ENCODE measurements at places on chromosomes 12 and 14.

DNA sequence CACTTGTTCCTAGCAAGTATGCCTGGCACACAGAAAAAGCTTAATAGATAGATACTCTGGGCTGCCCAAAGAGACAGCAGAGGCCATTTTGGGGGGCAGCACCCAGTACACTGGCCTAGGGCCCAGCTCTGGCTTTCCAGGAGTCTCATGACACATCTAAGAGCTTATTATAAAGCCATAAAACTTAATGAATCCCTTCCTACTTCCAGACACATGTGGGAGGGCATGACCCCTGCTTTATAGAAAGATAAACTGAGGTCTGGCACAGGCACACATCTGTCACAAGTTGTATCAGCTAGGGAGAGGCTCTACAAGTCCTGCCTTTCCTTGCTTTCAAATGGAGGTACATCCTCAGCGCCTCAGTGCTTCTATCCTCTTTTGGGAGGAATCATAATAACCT is 27.1 kb downstream of the FMNL3 start:
- DNase-seq, result no peak

- no peak for DNase-seq
Measured at GRCh38 chr12:119036878-119037825, 55.8 kb downstream of the SRRM4 start.

- no peak for DNase-seq
Measured at GRCh38 chr12:66243911-66244310, 54.9 kb downstream of the IRAK3 start.

- no peak for DNase-seq
Measured at GRCh38 chr14:67487937-67488893, at the start of gene TMEM229B. Gene TMEM229B, minus strand, starts transcription at chr14:67488721. Its CDS starts 14,798 bp downstream, at chr14:67473923.

DNA sequence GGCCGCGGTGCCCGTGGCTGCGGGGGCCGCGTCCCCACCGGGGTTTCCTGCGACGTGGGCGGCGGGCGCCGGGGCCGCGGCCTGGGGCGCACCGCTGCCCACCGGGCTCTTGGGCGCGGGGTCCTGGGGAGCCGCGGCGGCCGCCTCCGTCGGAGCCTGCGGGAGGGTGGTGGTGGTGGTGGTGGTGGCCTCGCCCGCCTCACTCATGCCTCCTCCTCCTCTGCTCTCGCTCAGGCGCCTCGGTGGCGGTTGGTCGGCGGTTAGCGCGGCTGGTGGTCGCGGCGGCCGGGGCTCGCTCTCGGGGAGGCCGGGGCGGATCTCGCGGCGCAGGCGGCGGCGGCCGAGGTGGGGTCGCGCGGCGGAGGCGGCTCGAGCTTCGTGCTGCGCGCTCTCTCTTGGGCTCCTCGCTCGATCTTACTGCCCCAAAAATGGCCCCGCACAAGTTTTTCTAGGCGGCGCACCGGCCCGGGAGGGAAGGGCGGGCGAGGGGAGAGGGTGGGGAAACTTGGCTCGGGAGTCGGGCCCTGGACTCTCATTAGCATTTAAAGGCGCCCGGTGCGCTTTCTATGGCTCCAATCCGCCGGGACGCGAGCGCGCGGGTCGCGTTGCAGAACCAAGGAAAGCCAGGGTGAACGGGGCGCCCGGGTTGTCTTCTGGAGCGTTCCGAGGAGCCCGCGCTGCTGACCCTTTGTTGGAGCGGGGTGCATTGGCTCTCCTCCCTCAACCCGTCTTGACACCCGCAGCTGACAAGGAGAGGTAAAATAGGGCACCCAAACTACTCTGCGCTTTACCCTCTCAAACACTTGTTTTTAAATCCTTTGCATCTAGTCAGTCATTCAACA is at the start of gene YBX3:
Gene YBX3, minus strand, starts transcription at position 419 of the 842 bp plus-strand sequence. Its CDS starts 212 bp downstream, at position 207.
- peak; percentile 24 for DNase-seq

DNA sequence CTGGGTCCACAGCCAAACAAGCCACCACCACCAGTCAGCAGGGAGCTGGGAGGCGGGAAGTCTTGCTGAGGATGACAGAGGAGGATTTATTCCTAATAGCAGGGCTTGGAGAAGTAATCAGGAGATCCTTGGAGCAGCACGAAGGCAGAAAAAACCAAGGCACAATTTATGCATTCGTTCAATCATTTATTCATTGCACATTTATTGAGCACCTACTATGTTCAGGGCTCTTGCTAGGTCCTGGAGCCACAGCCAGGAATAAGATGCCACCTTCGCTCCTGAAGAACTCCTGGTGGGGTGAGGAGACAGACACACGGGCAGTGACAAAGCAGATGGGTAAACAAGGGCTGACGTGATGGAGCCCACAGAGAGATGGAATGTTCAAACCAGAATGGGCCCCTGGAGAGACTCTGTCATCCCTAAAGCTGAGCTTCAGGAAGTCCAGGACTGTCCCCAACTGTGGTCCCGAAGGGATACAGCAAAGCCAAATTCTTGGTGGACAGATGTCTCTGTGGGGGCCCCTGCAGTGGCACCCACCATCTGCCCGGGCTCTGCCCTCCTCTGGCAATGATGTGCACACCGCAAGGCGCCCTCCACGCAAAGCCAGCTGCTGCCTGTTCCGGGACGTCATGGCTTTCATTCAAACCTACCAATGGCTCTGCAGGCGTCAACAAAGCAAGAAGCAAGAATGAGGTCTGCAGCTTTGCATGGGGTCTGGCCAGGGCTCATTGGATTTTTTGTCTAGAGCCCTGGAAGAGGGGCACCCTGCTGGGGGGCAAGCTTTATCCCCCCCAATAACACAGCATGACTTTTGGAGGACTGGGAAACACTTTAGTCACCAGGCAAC is 3.0 kb upstream of the TESC start:
- DNase-seq, result no peak

DNA sequence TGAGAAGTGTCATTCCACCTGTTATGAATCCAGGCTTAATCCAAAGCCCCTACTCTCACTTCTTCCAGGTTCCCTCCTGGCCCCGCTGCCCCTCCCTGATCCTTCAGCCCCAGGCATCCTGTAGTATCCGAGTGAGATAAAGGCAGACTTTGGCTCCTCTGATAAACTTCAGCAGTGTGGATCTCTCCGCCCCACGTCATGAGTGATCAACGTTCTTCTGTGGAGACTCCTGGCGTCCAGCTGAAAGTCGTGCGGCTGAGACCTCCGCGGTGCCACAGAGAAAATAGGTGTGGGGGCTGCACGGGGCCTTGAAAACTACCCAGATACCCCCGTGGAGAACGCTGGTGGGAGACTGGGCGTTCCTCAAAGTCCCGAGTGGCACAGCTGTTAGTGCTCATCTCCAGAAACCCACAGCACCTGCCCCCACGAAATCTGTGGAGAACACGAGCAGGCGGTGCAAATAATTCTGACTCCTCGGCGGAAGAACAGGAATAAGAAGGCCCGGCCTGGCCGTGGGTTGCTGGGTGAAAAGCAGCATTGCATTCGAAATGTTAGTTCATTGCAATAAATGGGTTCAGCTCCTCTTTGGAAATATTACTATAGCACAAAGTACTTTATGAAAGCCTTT is 180.0 kb upstream of the RGS6 start:
- no peak for DNase-seq

- DNase-seq, result no peak
Measured at GRCh38 chr12:1662761-1663439, 28.0 kb upstream of the ADIPOR2 start.

DNA sequence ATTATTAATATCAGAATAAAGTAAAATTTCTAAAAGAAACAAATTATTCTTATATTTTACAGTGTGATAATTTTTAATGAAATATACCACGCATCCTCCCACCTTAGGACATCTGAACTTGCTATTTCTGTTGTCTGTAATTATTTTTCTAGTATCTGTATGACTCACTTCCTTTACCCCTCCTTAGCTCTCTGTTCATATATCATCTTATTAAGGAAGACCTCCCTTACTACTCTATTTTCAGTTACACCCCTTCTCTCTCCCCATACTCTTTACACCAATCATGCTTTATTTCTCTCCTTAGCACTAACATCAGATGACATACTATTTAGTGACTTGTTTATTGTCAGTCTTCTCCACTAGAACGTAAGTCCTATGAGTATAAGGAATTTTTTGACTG is 34.2 kb upstream of the C12orf50 start:
- no peak for DNase-seq

DNA sequence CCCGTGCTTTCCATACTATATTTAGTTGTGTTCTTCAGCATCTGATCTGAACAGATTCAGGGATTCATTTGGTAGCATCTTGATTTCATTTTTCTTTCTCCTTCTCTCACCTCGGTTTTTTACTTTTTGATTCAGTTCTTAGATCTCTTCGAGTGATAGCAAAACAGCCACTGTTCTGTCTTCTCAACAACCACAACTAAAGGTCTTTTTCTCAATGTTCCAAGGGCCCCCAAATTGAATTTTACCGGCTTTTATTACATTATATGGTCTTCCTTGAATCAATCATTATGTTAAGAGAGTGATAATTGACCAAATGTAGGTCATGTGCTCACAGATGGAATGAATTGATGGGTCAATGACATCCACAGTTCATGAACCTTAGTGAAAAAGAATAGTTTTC is 164.5 kb upstream of the LMNTD1 start:
- DNase-seq, result no peak

GRCh38 chr12:104510145-104510872 is 53.6 kb downstream of the CHST11 start:
- no peak for DNase-seq

DNA sequence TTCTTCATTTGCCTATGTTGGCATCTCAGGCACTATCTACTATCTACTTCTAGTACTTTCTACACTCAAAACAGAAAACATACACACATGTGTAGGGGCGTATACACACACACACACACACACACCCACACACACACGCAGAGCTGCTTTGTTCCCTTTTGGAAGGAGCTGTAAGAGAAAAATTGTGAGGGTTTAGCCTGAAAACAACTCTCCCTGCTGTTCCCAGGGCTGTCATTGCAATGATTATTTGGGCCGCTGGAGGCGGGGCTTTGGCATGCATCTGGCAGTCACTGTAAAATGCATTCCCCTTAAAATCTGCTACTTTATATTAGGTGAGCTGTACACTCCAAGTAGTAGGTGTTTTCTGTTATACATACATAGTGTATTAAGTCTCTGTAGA is 29.1 kb upstream of the SLC38A2 start:
- no peak for DNase-seq

- DNase-seq, result no peak
Measured at GRCh38 chr14:76976240-76977005, 52.1 kb downstream of the IRF2BPL start.

- DNase-seq, result peak; percentile 34
Measured at GRCh38 chr12:54549774-54550451, 512 bp downstream of the PDE1B start.

DNA sequence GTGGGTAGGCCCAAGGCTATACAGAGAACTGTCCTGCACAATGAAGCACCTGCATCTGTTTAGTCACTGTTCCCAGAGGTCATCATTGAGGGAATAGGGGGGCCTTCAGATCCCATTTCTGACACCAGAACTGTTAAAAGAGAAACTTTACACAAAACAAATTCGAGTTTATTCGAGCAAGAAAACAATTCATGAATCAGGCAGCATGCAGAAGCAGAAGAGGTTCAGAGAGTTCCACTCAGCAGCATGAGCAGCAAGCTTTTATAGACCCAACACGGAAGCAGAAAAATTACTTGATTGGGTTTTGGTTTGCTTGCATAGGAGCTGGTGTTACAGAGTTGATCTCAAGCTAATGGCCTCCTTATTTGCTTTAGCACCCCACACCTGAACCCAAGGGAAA is 1.7 kb upstream of the SFSWAP start:
- DNase-seq, result no peak

GRCh38 chr14:91273885-91274273 is 29.4 kb upstream of the GPR68 start:
- no peak for DNase-seq

DNA sequence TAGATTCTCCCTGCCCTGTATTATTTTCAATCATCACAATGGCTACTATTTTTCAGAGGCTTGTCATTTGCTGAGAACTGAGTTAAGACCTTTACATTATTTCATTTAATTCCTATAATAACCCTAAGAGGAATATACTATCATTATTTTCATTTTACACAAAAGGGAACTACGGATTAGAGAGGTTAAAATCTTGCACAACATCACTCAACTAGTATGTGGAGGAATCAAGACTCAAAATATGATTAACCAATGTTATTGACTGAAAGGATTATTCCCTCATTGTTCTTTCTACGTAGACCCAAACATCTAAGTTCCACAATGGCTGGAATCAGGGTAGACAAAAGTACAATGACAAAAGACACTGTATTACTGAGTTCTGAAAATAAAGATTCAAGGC is 45.0 kb downstream of the GPR65 start:
- no peak for DNase-seq

DNA sequence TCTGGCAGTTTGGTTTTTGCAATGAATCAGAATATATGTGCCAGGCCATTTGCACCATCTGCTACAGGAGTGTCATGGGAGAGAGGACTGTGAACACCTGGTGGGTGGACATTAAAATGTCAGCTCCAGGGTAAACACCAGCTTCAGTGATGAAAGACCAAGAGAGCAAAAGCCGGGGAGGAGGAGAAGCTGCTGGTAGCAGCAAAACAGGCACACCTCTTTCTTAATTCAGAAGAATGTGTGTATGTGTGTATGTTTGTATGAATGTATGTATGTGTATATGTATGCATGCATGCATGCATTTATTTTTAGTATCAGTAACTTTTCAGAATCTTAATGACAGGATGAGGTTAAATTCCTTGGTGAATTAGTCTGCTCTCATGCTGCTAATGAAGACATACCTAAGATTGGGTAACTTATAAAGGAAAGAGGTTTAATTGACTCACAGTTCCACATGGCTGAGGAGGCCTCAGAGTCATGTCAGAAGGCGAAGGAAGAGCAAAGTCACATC is 357.4 kb upstream of the PRICKLE1 start:
- DNase-seq, result no peak

GRCh38 chr14:89911010-89911919 is 43.3 kb downstream of the EFCAB11 start:
- DNase-seq, result peak; percentile 40

Measured in caudate nucleus (tissue), 63 donors.